ENCODE measurements at places on chromosomes 2 and 18.
A peak's percentile ranks its signal among the peaks of the same experiment; 100 is the strongest.

DNA sequence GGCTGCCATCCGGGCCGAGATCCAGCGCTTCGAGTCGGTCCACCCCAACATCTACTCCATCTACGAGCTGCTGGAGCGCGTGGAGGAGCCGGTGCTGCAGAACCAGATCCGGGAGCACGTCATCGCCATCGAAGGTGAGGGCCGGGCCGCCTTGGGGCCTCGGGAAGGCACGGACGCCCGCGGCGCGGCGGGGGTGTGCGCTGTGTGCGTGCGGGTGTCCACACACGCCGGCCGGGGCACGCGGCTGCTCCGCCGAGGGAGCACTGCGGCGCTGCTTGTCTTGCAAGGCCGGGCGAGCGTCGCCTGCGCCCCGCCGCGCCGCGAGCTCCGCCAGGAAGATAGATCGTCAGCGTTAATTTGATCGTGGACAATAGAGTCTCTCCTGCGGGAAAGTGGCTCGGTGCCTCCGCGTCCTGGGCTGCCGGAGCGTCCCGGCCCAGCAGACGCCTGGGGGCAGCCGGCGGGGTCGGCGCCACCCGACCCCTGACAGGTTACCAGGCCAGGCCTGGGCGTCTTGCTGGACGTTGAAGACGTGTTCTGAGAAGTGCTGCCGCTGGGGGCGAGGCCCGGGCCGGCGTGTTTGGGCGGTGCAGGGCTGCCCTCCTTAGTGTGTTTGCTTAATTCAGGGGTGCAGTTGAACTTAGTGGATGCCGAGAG, 1.0 kb downstream of the AGAP1 start:
- no peak for DNase-seq

DNA sequence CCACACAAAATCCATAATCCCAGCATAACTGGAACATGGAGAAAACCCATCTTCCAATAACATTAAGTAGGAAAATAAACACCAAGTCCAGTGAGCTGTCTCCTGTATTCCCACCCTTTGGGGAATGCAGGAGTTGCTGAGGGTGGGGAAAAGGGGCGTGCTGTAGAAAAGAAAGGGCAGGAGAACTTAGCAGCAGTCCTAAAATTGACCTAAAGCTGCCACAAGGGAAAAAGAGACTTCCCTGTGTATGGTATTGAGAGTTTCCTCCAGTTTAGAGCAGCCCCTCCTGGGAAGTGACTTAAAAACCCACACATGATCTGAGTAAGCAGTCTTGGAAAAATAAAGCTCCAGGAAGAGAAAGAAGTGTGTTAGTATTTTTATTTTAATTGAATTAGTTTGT, 428.8 kb downstream of the THSD7B start:
- no peak for DNase-seq

- peak; percentile 73 for DNase-seq
These were observed 68.9 kb upstream of the FZD7 start for GRCh38 chr2:201964631-201965206.

GRCh38 chr2:241463276-241464135, 44.9 kb downstream of the STK25 start:
- no peak for DNase-seq

- peak; percentile 63 for DNase-seq
These were observed 35.2 kb downstream of the FAM178B start for GRCh38 chr2:96951125-96951654.

All from NCI-H1092 treated with DMSO at 0.1 percent for 48 hours (cell line).